ENCODE measurements at places on chromosomes 4 and X. TPM values are rescaled to one million over a fixed set of nuclear protein-coding genes. Genes with fewer than 3 reads are reported as not detected.
A peak's percentile ranks its signal among the peaks of the same experiment; 100 is the strongest.

DNA sequence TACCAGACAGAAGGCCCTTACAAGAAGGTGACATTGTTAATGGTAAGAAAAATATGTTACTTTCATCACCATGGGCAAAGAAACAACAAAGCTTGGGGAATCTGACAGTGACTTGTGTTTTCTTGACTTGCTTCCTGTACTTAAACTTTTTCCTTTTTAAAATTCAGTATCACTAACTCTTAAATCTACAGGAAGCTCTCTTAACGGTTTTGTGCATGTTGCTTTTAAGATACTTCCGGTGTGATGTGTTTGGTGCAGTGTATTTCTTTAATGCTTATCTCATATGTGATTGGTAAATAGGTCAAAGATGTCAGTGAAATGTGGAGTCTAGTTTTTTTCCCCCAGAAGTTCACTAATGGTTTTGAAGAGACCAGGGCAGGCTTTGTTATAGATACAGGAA is 45.2 kb downstream of the ADH5 start:
- no peak for DNase-seq

DNA sequence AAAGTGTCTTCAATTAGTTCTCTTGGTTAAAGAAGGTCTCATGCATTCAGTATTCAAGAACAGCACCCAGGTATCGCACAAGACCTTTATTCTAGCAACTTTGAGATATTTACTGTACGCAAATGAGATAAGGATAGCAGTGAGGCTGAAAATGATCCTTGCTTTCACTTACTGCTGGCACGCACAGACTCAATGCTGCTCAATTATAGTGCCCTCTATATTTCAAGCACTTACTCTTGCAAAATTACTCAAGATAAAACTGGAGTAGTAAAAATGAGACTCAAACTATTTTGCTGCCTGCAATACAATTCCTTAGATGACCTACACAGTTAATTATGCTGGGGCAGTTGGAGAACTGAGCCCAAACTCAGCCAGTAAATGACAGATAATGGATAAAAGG is 60.9 kb downstream of the ADGRA3 start:
- DNase-seq: no peak

DNA sequence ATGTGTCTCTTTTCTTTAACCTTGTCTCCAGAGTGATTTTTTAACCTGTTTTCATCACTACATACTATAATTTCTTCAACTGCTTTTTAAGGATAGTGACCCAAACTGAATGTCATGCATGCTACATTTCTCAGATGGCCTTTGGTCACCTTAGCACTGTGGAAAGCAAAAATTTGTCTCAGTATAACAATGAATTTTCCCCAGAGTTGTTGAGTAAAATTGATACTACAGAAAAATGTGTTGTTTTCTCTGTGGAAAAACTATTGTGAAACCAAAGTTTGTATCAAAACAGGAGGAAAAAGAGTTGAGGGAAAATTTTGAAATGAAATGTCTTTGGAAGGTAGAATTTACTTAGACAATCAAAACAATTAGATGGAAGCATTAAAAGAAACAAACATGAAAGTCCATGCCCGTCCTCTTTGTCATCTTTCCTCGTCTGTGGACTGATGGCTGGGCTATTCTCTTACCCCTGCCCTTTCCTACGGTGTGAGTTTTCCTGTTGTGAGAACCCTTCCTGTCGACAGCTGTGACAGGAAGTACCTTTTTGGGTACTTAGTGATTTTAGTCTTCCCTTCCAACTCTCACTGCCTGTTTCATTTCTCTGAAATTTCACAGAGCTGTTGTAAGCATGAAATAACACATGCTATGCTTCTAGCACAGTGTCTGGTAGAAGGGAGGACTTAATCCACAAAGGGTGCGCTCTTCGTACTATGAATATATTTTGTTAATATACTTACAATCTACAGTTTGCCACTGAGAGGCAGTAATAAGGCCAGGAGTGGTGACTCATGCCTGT is 50.8 kb downstream of the LRP2BP start:
- DNase-seq: no peak

GRCh38 chr4:52234561-52235440 is 183.7 kb downstream of the SPATA18 start:
- DNase-seq: peak; percentile 90

DNA sequence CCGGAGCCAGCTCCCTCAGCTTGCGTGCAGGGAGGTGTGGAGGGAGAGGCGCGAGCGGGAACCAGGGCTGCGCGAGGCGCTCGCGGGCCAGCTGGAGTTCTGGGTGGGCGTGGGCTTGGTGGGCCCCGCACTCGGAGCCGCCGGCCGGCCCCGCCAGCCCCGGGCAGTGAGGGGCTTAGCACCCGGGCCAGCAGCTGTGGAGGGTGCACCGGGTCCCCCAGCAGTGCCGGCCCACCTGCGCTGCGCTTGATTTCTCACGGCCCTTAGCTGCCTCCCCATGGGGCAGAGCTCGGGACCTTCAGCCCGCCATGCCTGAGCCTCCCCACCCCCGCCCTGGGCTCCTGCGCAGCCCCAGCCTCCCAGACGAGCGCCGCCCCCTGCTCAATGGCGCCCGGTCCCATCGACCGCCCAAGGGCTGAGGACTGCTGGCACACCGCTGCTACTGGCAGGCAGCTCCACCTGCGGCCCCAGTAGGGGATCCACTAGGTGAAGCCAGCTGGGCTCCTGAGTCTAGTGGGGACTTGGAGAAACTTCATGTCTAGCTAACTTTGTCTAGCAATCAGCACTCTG is 37.8 kb upstream of the SMARCAD1 start:
- no peak for DNase-seq

GRCh38 chr4:182205306-182205705 is 37.9 kb upstream of the TENM3 start:
- no peak for DNase-seq

DNA sequence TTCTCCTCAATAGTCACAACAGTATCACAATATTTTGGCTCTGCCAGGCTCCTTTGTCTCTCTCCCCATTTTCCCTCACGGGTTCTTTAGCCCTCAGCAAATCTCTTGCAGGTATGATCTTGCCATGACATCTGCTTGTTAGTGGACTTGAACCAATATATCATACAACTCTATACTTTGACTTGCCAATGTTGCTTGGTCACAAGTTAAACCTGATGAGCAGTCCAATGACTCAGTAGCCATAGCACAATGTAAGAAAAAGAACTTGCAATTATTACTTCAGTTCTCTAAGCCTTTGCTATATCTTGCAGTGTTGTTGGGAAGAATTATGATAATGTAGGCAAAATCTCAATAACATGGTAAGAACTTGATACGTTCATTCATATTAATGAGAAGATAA is 174.6 kb upstream of the NRK start:
- no peak for DNase-seq

The SHISA3 gene
- 1.00 TPM for polyA plus RNA-seq

DNA sequence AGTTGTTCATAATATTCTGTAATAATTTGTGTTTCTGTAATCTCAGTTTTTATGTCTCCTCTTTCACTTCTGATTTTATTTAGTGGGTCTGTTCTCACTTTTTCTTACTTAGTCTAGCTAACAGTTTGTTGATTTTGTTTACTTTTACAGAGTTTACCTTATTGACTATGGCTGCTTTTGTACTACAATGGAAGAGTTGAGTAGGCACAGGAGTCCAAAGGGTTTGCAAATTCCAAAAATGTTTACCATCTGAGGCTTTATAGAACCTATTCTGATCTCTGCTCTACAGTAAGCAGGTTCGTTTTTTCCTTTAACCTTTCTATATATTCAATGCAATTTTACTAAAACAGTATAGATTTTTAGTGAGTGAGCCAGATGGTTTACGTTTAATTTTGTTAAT is 55.1 kb downstream of the UGT2B17 start:
- no peak for DNase-seq

DNA sequence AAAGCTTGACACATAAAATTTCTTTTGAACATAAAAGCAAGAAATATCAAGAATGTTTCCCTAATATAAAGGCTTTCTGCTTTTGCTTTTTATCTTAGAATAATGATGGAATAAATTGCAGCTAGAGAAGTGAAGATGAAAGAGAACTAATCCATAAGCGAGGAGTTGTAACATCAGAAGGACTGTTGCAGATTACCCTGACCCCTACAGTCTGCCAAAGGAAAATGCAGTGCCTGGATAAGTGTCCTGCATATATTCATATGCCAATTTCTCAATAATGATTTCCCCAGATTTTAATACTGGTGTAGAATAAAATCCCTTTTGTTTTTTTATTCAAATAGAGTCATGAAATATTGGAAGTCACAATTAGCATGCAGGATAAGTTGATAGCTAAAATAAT is 115.9 kb downstream of the MAGEC2 start:
- peak; percentile 41 for DNase-seq

The GPM6B gene
- polyA plus RNA-seq: 3.9 TPM

The AKAP4 gene
- not detected for polyA plus RNA-seq

- DNase-seq: no peak
Observed at GRCh38 chrX:55111578-55112254, 22.9 kb downstream of the PAGE2 start.

The KLF8 gene
- 7.0 TPM for polyA plus RNA-seq

The PDE6B gene
- polyA plus RNA-seq: 2.7 TPM

The TRIM61 gene
- polyA plus RNA-seq: 1.3 TPM

- no peak for DNase-seq
Observed at GRCh38 chrX:11336201-11336600, 43.0 kb downstream of the AMELX start.

GRCh38 chr4:75016472-75016871 is 83.6 kb downstream of the PARM1 start:
- DNase-seq: no peak

The SLC7A11 gene
- polyA plus RNA-seq: 2.0 TPM

The COL25A1 gene
- polyA plus RNA-seq: 0.06 TPM

GRCh38 chr4:88381123-88381522 is 2.5 kb downstream of the HERC6 start:
- DNase-seq: no peak

The PRR32 gene
- polyA plus RNA-seq: not detected

The FTHL17 gene
- not detected for polyA plus RNA-seq

DNA sequence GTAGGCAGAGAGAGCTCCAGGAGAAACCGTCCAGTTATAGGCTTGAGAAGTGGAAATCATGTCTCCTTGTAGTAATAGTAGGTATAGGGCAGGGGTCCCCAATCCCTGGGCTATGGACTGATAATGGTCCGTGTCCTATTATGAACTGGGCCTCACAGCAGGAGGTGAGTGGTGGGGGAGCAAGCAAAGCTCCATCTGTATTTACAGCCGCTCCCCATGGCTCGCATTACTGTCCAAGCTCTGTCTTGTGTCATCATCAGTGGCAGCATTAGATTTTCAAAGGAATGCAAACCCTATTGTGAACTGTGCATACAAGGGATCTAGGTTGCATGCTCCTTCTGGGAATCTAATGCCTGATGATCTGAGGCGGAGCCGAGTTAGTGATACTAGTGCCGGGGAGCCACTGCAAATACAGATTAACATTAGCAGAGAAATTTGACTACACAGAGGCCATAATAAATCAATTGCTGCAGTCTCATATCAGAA is 67.6 kb downstream of the MRPL1 start:
- no peak for DNase-seq

GRCh38 chrX:1086444-1087409 is 125.7 kb downstream of the CRLF2 start:
- DNase-seq: no peak

DNA sequence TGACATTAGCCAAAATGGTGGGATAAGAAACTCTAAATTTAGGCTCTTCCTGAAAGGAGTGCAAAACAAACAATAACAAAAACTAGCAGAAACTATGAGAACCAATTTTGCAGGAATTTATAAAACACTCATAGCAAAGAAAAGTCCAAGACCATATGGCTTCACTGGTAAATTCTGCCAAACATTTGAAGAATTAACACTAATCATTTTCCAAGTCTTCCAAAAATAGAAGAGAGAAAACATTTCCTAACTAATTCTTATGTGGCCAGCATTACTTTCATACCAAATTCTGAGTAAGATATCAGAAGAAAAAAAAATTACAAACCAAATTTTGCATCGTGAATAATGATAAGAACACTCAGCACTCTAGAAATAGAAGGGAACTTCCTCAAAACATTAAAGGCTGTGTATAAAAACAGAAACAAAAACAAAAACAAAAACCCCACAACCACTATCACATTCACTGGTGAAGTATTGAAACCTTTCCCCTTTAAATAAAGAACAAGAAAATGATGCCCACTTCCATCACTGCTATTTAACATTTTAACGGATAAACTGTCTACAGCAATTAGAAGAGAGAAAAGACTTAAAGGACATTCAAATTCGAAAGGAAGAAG is 524.3 kb upstream of the GALNTL6 start:
- DNase-seq: no peak

DNA sequence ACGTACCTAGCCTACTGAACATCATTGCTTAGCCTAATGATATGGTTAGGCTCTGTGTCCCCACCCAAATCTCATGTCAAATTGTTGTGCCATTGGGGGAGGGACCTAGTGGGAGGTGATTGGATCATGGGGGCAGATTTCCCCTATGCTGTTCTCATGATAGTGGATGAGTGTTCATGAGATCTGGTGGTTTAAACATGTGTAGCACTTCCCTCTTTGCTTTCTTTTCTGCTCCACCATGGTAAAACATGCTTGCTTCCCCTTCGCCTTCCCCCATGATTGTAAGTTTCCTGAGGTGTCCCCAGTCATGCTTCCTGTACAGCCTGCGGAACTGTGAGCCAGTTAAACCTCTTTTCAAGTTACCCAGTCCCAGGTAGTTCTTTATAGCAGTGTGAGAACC is 102.6 kb downstream of the RAPGEF2 start:
- no peak for DNase-seq

- DNase-seq: peak; percentile 79
Observed at GRCh38 chr4:7823416-7823824, 116.2 kb downstream of the AFAP1 start.

DNA sequence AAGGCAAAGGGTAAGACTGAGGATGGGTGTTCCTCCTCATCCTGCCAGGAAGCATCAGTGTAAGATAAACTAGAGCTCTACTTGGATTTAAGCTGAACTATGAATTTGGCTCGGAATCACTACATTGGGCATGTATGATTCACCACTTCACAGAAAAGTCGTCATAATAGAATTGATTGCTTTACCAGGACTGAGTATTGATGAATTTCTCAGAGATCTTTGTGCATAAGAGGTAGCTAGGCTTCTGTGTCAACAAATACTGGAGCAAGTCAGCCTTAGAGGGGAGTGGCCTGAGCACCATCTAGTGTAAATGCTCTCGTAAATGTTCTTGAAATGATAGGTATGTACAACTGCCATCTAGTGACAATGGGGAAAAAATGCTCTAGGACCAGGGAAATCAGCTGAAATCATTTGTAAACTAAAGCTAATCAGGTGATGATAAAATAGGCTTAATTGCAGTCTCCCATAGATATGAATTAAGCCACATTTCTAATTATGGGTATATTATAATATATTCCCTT is 309.5 kb upstream of the FMR1 start:
- no peak for DNase-seq

The NAA11 gene
- not detected for polyA plus RNA-seq

The MSANTD1 gene
- polyA plus RNA-seq: 0.63 TPM

The ARSD gene
- polyA plus RNA-seq: 25.3 TPM

DNA sequence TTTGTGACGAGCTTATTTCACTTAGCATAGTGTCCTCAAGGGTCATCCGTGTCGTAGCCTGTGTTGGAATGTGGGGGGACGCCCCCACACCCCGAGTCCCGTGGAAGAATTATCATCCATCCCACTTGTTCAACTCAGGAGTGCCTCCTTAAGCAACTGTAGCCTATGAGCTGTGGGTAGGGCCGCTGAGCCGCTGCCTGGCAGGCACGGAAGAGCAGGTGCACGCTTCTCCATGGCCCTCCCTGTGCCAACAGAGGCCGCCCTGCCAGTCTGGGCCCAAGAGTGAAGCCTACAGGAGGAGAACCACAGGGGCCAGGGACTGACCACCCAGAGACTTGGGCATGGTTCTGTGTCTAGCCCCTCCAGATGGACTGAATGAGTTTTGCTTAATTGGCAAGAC is 2.3 kb upstream of the RGS12 start:
- no peak for DNase-seq

Data from lung (tissue), 17 donors.